GM12892 (cell line): ENCODE measurements at places on chromosomes 12 and 14.

DNA sequence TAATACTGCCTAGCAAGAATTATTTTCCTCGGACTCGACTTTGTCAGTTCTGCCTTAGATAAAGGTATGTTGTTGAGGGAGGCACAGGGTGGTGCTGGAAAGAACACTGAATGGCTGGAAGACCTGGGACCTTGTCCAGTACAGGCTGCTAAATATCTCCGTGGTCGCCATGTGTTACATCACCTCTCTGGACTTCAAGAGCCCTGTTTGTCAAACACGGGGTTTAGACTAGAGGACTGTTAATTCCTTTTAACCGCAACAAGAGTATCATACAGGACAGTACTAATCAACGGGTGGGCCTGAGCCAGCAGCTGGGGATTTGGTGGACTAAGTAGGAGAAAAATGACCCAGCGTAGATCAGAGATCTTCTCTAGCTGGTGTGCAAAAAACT lies 476.3 kb downstream of the LRIG3 start:
- no peak for DNase-seq

GRCh38 chr14:34911209-34912150 lies 36.3 kb upstream of the BAZ1A start:
- DNase-seq: no peak

DNA sequence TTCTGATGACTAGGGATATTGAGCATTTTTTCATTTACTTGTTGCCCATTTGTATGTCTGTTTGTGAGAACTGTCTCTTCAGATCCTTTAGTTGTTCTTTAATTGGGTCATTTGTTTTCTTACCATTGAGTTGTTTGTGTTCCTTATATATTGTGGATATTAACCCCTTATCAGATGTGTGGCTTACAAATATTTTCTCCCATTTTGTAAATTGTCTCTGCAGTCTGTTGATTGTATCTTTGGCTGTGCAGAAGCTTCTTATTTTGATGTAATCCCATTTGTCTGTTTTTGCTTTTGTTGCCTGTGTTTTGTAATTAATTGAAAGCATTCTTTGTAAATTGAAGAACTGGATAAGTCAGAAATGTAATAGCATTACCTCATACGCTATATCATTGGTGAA lies 459.1 kb upstream of the FOXG1 start:
- DNase-seq: no peak

DNA sequence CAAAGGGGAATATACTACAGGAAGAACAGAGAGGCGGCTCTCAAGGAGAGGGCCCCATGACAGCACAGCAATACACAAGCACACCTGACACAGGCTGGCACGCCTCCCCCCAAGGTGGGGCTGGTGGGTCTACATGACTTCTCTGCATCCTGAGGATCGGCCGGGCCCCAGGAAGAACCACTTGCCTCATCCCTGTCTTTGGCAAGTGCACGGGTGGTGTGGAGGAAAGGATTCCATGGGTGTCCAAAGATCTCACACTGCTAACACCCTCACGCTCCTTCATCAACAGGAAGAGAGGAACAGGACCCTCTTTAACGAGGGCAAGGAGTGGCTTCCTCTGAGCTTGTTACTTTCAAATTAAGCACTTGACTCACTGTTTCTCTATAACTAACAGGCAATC lies 7.3 kb downstream of the VAMP1 start:
- no peak for DNase-seq

DNA sequence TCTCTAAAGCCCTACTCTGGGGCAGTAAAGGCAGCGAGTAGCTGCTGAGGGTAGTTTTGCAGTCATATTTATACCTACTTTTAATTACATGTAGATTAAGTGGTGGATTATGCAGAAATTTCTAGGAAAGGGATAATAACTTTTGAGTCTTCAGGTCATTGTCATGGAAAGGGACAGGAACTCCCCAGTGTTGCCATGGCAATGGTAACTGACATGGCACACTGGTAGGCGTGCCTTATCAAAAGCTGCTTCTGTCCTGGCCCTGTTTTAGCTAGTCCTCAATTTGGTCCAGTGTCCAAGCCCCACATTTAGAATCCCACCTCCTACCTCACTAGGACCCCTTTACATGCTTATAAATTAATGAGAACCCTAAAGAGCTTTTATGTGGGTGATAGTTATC lies 303.1 kb downstream of the VRK1 start:
- DNase-seq: no peak

GRCh38 chr12:1628666-1629337 lies at the start of gene WNT5B:
Gene WNT5B, plus strand, starts transcription at chr12:1629231. Its CDS starts 2,124 bp downstream, at chr12:1631355.
- DNase-seq: no peak

DNA sequence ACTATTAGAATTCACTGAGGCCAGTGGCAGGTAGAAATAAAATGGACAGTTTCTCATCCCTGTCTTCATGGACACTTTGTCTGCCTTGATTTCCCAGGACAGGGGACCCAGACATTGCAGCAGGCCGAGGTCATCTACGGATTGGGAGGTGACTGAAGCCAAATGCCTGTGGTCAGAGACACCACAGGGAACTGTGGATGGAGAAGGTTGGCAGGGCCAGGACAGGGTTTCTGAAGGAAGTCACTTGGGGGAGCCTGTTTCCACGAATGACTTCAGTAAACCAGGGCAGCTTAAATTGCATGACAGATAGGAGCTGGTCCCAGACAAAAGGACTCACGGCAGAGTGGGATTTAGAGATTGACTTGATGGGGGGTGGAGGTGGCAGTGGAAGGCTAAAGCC lies 224.9 kb downstream of the NTF3 start:
- DNase-seq: no peak

- DNase-seq: no peak
These were observed 1.3 kb upstream of the OAS3 start for GRCh38 chr12:112936927-112937326.

DNA sequence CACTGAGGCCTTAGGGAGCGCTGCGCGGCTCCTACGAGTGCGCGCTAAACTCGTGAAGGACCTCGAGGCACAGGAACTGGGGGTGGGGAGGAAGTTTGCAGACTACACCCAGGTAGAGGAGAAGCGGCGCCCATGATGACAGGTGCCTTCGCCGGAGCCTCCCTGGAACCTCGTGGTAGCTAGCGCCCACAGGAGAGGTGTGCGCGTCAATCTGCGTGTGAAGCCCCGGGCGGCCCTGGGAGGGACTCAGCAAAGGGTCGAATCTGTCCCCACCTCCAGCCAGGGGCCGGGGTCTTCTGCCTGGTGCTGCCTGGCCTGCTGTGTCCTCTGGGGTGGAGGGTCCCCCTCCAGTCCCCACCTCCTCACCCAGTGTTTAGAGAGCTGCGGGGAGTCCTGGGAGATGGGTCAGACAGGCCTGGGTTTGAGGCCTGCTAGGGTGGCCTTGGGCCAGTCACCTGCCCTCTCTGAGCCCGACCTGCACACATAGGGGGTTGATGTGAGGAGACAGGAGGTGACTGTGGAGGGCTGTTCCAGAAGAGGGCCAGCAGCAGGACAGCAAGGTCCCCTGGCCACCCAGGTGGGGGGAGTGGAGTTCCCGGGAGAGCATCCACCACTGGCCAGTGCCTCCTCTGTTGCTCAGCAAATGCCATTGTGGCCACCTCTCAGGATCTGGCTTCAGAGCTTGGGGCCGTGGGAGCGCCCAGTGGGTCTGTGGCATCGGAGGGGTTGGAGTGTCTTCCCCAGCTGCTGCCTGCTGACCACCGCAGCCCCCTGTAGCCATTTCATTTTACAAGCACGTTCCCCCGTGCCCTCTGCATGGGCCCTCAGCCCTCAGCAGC lies 20.2 kb upstream of the KIF26A start:
- DNase-seq: no peak

DNA sequence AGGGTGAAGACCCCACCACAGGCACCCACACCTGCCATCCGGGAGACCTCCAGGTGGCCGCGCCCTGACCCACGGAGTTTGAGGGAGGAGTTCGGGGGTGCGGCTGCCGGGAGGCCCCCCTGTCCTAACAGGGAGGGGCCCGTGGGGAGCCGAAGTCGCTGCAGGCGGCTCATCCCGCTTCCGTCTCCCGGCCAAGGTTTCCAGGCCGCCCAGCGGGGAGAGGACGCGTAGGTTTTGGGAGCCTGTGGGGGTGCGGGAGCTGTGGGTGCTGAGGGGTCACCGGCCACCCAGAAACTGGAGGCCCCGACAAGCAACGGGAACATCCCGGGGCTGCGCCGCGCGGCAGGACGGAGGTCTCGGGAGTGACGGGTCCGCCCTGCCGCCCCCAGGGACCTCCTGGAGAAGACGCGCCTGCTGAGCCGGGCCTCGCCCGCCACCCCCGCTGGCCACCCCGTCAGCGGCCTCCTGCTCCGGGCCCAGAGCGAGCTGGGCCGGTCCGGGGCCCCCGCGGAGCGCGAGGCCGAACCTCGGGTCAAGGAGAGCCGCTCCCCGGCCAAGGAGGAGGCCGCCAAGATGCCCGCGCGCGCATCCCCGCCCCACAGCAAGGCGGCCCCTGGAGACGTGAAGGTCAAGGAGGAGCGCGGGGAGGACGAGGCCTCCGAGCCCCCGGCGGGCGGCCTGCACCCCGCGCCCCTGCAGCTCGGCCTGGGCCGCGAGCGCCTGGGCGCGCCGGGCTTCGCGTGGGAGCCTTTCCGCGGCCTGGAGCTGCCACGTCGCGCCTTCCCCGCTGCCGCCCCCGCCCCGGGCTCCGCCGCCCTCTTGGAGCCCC lies 27.6 kb downstream of the LRCOL1 start:
- no peak for DNase-seq

DNA sequence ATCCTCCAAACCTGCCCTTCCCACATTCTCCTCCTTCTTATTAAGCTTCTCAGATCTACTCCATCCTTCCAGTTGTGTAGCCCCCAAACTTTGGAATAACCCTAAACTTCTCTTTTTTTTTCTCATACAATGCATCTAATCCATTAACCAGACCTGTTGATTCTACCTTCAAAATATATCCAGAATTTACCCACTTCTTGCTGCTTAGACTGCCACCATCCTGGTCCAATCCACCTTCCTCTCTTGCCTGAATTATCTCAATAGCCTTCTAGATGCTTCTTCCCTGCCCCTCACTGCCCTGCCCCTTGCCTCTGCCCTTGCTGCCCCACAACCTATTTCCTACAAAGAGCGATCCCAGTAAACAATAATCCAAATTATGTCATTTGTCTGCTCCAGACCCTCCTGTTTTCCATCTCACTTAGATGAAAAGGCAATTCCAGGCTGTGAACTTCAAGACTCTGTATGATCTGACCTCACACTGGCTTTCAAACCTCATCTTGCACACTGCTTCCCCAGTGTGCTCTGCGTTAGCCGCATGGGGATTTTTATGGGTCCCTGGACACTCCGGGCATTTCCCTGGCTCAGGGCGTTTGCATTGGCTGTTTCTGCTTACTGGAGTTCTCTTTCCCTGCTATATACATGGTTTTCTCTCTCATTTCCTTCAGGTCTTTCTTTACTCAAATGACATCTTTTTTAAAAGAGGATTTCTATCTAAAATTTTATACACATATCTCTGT lies 42.6 kb upstream of the HIF1A start:
- DNase-seq: no peak

GRCh38 chr12:19550626-19551025 lies 111.3 kb downstream of the AEBP2 start:
- no peak for DNase-seq

GRCh38 chr12:114851981-114852380 lies 168.0 kb upstream of the TBX3 start:
- DNase-seq: no peak

GRCh38 chr12:125105600-125105999 lies 40.4 kb downstream of the AACS start:
- no peak for DNase-seq

GRCh38 chr12:8912914-8913313 lies 1.4 kb upstream of the PHC1 start:
- no peak for DNase-seq

- DNase-seq: no peak
These were observed 1.9 kb downstream of the PLEKHG3 start for GRCh38 chr14:64706119-64706592.

GRCh38 chr14:103519043-103519836 lies 3.4 kb downstream of the CKB start:
- no peak for DNase-seq

DNA sequence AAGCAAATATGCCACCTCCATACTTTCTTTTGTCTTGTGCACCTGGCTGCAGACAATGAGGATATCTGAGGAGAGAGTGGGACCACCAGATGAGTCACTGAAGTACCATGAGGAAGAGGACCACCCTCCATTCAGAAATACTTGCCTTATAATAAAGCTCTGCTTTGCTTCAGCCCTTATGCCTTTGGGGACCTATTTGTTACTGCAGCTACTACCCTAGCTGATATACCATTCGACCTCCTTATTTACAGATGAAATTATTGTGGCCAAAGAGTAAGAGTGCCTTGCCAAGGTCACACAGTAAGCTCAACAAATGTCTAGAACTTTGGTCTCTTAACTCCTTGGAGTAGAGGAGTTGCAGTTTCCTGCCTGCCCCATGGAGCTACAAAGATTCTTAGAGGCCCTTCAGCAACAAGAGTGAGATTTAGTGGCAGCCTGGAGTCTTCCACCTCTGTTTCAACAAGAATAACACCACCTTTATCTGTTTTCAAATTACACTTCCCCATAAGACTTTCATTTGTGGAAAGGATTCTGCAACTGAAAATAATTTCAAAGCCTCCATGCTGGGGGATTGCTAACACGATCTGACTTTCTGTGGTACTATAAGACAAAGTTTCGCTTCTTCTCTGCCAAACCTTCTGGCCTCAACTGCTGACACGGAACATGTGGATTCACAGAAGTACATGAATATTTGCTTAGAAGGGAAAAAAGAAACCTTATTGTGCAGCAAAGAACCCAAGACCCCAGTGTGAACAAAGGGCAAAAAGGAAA lies 3.6 kb downstream of the CMKLR1 start:
- peak; percentile 39 for DNase-seq

GRCh38 chr12:19338405-19338804 lies 100.9 kb upstream of the AEBP2 start:
- no peak for DNase-seq

- no peak for DNase-seq
These were observed 288.4 kb downstream of the FBXL14 start for GRCh38 chr12:1305791-1306500.

DNA sequence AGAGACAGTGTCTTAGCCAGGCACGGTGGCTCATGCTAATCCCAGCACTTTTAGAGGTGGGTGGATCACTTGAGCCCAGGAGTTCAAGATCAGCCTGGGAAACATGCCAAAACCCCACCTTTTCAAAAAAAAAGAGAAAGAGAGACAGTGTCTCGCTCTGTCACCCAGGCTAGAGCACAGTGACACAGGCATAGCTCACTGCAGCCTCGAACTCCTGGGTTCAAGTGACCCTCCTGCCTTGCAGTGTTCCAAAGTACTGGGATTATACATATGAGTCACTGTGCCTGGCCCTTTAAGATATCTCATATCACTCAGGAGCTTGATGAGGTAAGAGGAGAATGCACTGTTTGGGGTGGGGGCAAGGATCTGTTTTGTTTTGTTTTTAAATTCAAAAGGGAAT lies 48.1 kb upstream of the LTBP2 start:
- no peak for DNase-seq

DNA sequence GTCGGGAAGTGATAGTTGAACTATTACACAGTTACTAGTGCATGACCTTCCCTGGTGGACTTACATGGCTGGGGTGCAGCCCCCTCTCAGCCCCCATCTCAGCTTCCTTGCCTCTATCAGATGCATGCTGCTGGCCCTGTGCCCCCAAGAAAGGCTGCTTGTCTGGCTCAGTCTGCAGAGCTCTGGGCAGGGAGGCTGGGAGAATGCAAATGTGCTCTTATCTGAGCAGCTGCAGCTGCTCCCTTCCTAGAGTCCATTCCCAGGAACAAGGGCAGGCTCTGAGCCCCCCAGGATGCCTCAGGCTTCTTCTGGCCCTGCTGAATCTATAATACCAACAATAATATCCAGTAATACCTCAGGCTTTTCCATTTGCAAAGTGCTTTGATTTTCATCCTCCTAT lies 218.1 kb upstream of the SRRM4 start:
- no peak for DNase-seq

GRCh38 chr12:100199347-100200149 lies 1.1 kb upstream of the ACTR6 start:
- DNase-seq: peak; percentile 71
